Myometrial cell (primary cell): ENCODE measurements at places on chromosomes 12 and 14. TPM values are rescaled to one million over a fixed set of nuclear protein-coding genes. Genes with fewer than 3 reads are reported as not detected.

PLCZ1 gene
- total RNA-seq, result not detected in 2 replicates

SPIC gene
- not detected in 2 replicates for total RNA-seq

SRSF9 gene
- 98.9 and 117 TPM in 2 replicates for total RNA-seq

SLC6A15 gene
- total RNA-seq, result 7.2 and 12.1 TPM in 2 replicates

CISTR gene
- total RNA-seq, result not detected in 2 replicates

TMEM30B gene
- total RNA-seq, result not detected in 2 replicates

KRT80 gene
- total RNA-seq, result 0.53 TPM in 1 of 2 replicates, not detected in the other

G2E3 gene
- total RNA-seq, result 7.2 and 19.8 TPM in 2 replicates

ACRBP gene
- 0.18 TPM in 1 of 2 replicates, not detected in the other for total RNA-seq

IGF1 gene
- not detected in 2 replicates for total RNA-seq

PPP1R12A gene
- 36.3 and 41.5 TPM in 2 replicates for total RNA-seq

PLBD1 gene
- total RNA-seq, result 5.2 and 7.4 TPM in 2 replicates

DYRK2 gene
- total RNA-seq, result 5.7 and 8.4 TPM in 2 replicates

SDS gene
- not detected in 2 replicates for total RNA-seq

ACSM4 gene
- not detected in 2 replicates for total RNA-seq

KRT75 gene
- not detected in 2 replicates for total RNA-seq

KDM2B gene
- 20.2 and 26.2 TPM in 2 replicates for total RNA-seq

C3AR1 gene
- total RNA-seq, result 0.29 and 0.53 TPM in 2 replicates

CEP83 gene
- total RNA-seq, result 6.3 and 12.8 TPM in 2 replicates

FRMD6 gene
- 155 and 167 TPM in 2 replicates for total RNA-seq

KRT77 gene
- total RNA-seq, result not detected in 2 replicates

MIPOL1 gene
- 1.7 and 3.7 TPM in 2 replicates for total RNA-seq

TESPA1 gene
- total RNA-seq, result not detected in 2 replicates

MYRFL gene
- not detected in 2 replicates for total RNA-seq

CBLN3 gene
- total RNA-seq, result 2.8 and 4.6 TPM in 2 replicates

HSPA2 gene
- 18.5 and 19.7 TPM in 2 replicates for total RNA-seq

KERA gene
- total RNA-seq, result 0.18 TPM in 1 of 2 replicates, not detected in the other
